Osteocyte (in vitro differentiated cells): ENCODE measurements at places on chromosomes 6 and 20. TPM values are rescaled to one million over a fixed set of nuclear protein-coding genes. Genes with fewer than 3 reads are reported as not detected.

DNA sequence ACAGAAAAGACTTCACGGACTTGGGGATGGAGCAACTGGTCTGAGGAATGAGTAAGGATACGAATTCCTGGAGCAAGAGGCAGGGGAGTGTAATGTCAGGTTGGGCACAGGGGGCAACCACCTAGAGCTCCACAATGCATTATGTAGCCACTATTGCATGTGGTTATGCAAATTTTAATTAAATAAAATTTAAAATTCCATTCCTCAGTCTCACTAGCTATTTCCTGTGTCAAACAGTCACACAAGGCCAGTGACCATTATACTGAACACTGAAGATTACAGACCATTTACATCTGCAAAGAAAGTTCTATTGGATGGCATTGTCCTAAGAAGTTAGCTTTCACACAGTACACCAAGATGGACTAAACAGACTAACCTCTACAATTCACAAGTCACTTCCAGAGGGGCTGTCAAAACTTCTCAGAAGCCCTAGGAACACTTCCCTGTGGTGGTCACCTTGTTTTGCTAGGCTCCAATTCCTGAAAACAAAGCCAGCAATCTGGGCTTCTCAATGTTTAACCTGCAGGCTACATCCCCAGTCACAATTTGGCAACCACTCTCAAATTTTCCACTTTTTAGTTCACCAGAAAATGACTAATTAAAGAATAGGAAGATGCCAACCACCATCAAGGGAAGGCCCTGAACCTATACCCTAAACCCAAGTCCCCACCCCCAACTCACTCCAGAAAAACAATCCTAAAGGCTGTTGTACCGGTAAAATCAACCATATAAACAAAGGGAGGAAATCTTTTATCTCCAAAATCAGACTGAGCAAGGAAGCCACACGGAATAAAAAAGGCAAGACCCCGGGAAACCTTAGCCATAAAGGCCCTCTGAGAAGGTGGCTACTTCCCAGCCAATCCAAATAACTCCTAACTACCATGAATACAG is 34.2 kb upstream of the C20orf203 start:
- no peak for DNase-seq

GRCh38 chr6:106339334-106340029 is 13.9 kb upstream of the ATG5 start:
- no peak for DNase-seq

DNA sequence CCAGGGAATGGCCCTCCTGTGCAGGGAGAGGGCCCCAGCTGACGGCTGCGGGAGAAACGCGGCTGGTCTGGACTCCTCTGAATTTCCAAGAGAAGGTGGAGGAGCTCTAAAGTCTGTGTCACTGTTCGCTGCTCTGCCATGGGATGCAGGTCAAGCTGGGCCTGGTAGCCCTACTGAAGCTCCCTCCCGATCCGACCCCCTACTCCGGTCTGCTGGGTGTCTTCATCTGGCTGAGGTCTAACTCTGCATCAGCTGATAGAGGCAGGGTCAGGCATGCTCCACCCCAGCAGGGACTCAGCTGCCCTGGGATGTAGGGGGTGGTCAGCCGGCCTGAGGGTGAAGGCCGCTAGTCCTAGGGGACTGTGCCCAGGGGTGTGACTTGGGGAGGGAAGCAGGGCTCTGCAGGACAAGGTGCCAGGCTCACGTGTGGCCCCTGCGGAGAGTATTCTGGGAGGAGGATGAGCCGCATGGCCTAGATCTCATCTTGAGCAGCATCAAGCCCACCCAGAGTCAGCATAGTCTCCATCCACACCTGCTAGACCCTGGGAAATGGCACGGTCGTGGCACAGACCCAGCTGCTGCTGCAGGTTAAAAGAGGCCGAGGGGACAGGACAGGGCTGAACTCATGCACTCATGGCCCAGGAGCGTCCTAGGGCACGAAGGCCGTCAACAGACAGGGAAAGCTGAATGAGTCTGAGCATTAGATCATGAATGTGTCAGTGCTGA is 1.4 kb downstream of the CST3 start:
- no peak for DNase-seq

The PLEKHG1 gene
- 3.3 and 4.3 TPM in 2 replicates for total RNA-seq

The RRAGD gene
- total RNA-seq = 4.5 TPM in 2 replicates

The FAM135A gene
- total RNA-seq = 15.5 and 16.5 TPM in 2 replicates

- no peak for DNase-seq
These were observed 77.0 kb downstream of the YTHDF1 start for GRCh38 chr20:63138855-63139341.

DNA sequence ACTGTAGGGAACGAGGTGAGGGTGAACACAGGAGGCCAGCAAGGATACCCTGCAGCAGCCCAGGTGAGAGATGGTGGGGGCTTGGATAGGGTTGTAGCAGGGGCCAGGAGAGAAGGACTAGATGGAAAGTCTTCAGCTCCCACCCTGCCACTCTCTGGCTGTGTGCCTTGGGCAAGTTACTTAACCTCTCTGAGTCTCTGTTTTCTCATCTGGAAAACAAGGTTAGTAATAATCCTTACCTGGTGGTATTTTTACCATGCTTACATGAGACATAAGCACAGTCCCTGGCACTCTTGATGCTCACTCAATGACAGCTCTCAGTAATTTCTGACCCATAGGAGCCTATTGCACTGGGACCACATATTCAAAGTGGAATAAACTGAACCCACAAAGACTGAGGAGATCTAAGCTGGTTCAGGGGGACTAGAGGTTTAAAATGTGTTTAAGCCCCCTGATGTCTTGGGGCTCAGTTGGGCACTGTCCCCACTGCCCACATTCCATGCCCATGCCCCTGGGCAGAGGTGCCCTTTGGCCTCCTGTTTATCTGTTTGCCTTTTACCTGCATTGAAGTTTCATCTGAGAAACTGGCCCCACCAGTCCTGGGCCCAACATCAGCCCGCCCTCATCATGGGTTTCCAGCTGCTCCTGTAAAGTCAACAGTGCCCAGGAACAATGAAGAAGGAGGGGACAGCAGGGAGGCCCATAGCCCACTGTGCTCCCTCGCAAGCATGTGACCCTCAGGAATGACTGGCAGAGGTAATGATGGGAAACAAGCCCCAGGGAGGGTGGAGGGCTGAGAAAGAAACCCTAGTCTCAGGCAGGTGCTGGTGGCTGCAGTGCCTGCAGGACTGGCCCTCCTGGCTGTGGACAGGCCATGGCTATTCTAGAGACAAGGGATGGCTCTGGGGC is 104.0 kb downstream of the VEGFA start:
- DNase-seq = no peak

DNA sequence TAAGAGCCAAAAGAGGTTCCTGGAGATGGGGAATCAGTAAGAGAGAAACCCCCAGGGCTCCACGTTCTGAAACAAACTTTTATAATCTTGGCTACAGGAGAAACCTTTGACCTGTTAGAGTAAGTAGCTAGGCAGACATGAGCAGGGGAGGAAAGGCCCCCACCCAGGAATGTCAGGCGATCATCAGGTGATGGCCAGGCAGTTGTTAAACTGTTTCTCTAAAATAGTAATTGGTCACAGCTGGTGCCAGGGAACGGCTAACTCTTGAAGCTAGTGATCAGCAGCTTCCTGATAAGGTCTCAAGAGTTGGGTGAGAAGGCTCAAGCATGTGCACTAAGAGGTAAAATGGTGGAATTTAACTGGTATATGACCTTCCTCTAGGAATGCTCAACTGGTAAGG is 263.8 kb downstream of the HDGFL1 start:
- no peak for DNase-seq

- DNase-seq = no peak
These were observed 145.6 kb downstream of the TBX18 start for GRCh38 chr6:84618836-84619235.

DNA sequence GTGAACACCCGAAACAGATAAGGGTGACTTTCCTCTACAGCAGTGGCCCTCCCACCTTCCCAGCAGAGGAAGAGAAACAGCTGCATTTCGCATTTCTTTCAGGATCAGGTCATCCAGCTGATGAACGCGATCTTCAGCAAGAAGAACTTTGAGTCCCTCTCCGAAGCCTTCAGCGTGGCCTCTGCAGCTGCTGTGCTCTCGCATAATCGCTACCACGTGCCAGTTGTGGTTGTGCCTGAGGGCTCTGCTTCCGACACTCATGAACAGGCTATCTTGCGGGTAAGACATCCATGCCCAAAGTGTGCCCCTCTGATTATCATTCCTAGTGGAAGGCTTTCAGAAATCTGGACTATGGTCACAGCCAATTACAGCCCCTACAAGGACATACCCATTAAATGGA is 27.8 kb upstream of the MROH8 start:
- no peak for DNase-seq

The LY6G6F gene
- total RNA-seq = not detected in 2 replicates

DNA sequence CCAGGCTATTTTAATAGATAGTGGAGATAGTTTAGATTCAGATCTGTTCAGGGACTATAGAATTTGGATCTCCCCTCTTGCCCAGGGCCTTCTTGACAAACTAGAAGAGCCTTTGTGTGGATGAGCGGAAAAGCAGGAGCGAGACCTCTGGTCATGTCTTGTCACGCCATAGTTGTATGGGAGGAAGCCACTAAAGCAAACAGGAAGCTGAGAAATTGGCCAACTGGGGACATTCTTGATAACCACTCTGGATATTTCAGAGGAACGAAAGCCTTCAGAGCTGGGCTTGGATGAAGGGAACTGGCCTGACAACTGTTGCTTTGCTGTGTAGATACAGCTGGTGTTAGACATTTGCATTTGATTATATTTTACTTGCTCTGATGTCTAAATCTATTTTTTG is 54.1 kb upstream of the EXOC2 start:
- DNase-seq = no peak

GRCh38 chr6:130367767-130368166 is 1.9 kb downstream of the TMEM200A start:
- no peak for DNase-seq

DNA sequence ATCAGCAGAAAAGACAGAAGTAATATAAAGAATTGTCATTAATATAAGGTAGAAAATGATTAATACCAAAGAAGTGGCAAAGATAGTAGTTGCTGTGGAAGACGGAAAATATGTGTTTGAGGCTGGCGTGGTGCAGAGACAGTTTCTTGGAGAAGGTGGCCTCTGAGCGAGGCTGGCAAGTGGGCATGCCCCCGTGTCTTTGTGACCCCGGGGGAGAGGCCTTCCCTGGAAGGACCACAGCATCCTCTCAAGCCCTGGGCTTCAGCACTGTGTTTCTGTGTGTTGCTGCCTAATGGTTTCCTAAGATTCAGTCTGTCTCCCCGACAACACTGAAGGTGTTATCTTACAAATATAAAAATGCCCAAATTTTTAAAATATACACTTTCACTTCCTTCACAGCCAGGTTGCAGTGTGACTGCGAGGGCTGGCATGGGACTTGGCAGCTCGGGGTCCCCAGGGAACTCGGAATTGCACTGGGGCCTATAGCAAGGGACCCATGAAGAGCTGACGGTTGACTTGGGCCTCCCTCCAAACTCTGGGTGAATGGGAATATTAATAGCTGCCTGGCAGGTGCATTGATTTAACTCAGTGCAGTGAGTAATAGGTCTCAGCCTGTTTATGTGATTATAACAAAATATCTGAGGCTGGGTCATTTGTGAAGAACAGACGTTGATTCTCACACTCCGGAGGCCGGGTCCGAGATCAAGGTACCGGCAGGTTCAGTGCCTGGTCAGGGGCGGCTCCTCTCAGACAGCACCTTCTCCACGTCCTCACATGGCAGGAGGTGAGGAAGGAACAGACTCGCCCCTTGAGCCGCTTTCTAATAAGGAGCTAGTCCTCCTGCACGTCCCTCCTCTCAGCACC is 47.4 kb upstream of the AFDN start:
- no peak for DNase-seq

The HLA-DQB2 gene
- not detected in 2 replicates for total RNA-seq

The LGSN gene
- total RNA-seq = 0.29 TPM in 1 of 2 replicates, not detected in the other

- no peak for DNase-seq
These were observed 62.7 kb downstream of the TSHZ2 start for GRCh38 chr20:53034899-53035298.

- no peak for DNase-seq
These were observed 478 bp upstream of the MTHFD1L start for GRCh38 chr6:150865043-150865405.

DNA sequence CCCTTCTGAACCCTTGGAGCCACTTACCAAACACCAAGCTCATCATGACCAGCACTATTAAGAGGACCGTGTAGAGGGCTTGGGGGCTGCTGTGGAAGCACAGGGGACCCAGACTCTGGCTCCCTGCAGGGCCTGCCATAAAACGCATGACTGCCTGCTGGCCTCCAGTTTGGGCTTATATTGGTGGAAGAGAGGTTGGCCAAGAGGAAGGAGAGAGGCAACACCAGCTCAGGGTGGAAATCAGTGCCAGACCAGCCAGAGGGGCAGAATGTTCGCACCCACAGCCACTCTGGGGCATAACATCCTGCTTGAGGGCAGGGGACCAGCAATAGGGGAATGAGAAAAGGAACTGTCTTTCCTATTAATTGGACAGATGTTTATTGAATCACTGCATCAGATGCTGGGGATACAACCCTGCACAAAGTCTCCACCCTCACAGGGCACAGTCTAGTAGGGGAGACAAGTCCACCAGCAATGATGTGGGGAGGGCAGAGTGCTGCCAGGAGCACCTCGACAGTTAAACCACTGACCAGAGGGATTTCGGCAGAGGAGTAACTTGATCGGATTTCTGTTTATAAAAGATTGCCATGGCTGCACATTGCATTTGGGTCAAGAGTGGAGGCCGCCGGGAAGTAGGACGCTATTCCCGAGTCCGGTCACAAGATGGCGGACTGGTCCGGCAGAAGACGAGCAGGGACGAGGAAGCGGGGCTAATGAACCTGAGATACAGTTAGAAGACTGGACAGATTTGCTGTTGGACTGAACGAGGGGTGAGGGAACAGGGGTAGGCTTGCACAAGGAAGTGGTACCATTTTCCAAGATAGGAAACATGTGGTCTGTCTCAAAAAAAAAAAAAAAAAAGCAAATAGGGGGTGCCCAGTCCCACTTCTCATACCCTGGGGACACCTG is at the start of gene LY6G5C:
Gene LY6G5C, minus strand, starts transcription at position 842 of the 909 bp plus-strand sequence. Its CDS starts 694 bp downstream, at position 148.
- DNase-seq = peak; percentile 93

The UFL1 gene
- 22.7 and 23.2 TPM in 2 replicates for total RNA-seq

DNA sequence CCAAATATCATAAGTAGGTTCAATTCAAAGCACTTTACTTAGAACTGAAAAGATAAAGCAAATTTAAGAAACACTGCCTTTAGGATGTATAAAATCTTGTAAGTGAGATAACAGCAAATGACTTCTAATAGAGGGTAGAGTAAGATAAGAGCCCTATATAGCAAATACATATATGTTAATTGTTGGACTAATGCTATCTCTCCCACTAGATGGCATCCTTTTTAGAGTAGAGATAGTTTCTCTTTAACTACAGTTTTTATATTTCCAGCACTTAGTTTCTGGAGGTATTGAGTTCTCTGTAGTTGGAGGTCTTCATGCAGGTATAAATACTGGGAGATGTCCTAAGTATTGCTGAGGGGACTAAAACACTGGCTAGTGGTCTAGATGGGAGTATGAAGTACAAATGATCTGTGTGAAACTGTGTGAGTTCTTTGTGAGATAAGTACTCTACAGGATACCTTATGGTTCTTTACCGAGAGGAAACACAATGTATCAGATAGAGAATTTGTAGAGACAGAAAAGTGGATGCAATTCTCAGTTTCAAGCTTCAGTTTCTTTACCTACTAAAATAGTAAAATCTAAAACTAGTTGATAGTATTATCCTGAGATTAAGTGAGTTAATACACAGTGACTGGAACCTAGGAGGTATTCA is 399.3 kb downstream of the KHDRBS2 start:
- no peak for DNase-seq

The HLA-DMB gene
- total RNA-seq = not detected in 2 replicates

The ABHD16B gene
- not detected in 2 replicates for total RNA-seq
